ENCODE measurements at places on chromosomes 11 and 22.
A peak's percentile ranks its signal among the peaks of the same experiment; 100 is the strongest.

- no peak for DNase-seq
These were observed 88.4 kb upstream of the RTL6 start for GRCh38 chr22:44586351-44586990.

DNA sequence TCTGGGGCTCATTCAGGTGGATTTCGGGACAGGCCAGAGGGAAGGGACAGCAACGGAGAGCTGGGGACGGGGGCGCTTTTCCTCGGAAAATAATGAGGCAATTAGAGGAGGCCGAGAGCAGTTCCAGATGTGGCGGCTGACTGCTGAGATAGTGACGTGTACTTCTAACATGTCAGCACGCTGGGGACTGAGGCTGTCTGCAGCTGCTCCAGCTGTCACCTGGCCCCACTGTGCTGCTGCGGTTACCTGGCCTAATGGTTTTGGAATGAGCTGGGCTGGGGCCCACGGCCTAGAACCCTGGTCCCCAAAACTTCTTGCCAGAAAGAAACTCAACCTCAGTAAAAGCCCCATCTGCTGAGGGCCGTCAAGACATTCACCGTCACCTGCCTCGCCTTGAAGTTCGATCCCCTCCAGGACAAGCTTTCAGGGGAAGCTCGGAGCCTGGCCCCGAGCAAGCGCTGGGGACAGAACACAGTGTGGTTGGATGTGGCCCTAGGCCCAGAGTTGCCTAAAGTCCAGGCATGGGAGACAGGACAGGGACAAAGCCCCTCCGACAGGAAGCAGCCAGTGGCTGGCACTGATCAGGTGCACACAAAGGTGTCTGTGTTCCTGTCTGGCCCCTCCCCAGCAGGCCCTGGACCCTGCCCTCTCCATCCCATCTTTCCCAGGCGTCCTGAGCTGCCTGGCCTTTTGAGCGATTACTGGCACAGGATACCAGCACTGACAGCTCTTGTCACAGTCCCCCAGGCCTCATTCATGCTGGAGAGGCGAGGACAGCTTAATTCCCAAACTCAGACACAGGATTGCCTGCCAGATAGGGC, 22.1 kb downstream of the RPUSD4 start:
- no peak for DNase-seq

DNA sequence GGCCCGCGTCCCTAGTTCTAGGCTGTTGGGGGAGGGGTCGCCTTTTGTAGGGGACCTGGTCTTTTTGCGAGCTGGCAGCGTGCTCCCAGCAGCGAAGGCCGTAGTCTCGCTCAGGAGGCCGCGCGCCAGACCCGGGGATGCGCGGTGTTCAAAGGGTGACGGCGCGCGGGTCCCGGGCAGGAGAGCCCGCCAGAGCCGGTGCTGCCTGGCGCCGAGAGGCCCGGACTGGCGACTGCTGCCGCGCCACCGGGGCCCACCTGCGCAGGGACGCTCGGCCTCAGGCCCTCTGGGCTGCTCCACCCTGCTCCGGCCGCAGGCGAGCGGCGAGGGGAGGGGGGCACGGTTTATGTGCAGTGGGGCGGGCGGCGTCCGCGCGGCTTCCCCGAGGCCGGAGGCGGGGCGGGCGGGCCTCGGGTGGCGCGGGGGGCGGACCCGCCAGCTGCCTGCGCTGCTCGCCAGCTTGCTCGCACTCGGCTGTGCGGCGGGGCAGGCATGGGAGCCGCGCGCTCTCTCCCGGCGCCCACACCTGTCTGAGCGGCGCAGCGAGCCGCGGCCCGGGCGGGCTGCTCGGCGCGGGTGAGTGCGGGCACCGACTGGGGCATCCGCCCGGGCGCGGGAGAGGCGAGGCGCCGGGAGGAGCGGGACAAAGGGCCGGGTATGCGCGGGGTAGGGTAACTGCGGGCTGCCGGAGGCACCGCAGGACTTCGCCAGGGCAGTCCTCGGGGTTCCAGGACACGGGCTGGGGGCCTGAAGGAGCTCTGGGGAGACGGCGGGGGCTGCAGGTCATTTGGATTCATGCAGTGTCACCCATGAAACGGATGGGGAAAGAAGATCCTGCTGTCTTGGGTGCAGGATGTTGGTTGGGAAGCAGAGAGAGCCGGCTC, at the start of gene PRSS23:
PRSS23 (plus strand) TSS at position 467 of the 884 bp plus-strand sequence. CDS start 7,102 bp downstream, outside the sequence.
- peak; percentile 87 for DNase-seq

GRCh38 chr11:82225930-82226329, 507.7 kb downstream of the FAM181B start:
- DNase-seq, result no peak

DNA sequence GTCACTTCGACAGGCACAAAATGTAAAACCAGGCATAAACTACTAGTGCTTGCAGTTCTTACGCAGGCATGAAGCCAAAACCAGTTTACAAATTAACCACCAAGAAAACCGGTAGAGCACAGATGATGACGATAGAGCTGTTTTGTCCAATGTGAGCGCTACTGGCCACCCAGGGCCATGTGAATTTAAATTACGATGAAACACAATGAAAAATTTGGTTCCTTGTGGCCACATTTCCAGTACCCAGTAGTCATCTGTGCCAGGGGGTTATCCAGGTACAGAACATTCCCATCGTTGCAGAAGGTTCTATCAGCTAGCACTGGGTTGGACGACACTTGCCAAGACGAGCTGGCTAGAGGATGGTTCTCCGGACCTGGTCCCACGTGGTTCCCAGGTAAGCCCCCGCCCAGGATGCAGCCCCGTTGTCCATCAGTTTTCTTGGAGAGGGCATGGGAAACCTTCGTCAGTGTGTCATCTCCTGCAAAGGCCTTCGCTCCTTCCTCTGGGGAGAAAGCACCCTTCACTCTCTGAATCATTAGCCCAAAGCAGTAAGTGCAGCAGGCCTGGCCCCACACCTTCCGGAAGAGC, 1.1 kb upstream of the CD81 start:
- DNase-seq, result no peak

DNA sequence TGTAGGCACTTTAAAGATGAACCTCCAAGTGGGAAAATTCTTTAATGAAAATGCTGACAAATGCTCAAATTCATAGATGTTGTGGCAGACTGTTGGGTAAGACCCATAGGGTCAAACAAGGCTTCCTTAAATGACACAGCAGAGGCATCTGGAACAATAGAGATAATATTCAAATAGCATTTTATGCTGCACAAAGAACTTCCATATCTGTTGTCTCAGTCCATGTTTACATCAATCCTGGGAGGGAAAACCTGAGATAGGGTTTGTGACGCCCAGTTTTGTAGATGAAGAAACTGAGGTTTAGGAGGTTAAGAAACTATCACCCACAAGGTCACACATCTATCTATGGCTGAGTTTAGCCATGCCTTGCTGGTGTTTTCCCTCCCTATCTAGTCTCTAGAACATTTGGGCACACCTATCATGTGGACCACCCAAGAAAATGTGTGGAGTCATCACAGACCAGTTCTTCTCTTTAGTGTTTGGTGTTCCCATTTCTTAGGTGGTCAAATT, 106.4 kb downstream of the EHF start:
- no peak for DNase-seq

DNA sequence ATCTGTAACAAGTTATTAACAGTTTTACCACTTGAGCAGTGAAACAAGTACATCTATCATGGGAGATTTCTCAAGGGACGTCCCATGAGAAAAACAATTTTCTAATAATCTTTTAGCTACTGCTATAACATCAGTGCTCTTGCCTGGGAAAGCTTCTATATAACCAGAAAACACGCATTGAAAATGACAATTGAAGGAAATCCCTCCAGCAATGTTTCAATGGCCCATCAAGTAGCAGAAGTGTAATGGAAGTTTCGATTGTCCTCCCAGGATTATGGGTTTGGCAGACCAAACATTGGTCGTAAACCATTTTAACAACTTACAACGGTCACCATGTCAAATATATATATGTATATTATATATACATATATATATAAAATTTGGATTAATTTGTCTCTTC, 8.0 kb upstream of the PRR33 start:
- DNase-seq, result no peak

- no peak for DNase-seq
These were observed 59.5 kb upstream of the PHF21A start for GRCh38 chr11:46180736-46181135.

DNA sequence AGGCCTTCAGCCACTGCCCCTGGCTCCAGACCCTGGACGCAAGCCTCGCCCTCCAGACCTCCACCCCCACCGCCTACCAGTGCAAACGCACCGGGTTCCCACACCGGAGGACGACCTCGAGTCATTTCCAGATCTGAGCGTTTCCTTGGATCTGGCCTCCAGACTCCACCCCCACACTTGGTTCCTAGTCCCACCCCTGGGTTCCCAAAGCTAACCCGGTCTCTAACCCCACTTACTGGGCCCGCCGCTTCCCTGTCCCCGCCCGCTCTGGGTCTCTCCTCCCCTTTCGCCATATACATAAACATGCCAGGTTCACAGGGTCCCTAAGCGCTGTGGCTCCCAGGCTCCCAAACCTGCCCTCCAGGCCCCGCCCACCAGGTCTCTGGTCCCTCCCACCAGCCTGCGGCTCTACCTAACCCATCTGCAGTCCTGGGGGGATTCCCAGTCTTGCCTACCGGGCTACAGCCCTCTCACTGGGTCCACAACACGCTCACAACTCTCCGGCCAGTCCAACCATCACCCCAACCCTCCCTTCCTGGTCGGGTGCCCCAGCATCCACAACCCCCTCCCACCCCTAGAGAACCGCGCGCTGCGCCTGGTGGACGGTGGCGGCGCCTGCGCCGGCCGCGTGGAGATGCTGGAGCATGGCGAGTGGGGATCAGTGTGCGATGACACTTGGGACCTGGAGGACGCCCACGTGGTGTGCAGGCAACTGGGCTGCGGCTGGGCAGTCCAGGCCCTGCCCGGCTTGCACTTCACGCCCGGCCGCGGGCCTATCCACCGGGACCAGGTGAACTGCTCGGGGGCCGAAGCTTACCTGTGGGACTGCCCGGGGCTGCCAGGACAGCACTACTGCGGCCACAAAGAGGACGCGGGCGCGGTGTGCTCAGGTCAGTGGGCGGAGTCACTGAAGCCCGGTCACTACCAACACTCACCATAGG, 36.7 kb downstream of the CD6 start:
- peak; percentile 73 for DNase-seq

DNA sequence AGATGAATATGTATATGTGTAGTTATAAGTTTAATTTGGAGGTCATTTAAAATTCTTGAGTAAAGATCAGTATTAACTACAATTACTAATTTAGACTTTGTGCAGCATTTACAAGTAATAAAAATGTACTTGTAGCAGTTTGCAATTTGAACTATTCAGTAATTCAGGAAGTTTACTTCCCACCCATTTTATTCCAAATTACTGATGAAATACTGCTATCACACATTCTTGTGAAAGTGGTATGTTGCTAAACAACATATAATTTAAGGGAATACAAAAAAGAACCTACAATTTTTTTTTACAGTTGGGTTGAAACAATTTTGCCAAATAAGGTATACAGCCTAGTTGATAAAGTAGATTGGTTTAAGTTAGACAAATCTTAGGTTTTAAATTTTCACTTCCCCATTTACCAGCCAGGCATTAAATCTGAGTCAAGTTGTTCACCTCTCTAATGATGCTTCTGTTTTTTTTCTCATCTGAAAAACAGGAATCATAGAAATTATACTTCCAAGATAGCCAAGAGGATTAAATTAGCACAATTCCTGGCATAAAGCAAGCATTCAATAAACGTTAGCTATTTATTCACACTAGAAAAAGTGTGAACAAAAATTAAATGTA, 45.3 kb downstream of the ZBTB44 start:
- no peak for DNase-seq

GRCh38 chr11:73270855-73271477, 1.2 kb upstream of the P2RY6 start:
- peak; percentile 0 for DNase-seq

GRCh38 chr11:86464509-86465221, 90.0 kb downstream of the CCDC81 start:
- DNase-seq, result no peak

- no peak for DNase-seq
These were observed 333.3 kb downstream of the FAT3 start for GRCh38 chr11:92557879-92558278.

DNA sequence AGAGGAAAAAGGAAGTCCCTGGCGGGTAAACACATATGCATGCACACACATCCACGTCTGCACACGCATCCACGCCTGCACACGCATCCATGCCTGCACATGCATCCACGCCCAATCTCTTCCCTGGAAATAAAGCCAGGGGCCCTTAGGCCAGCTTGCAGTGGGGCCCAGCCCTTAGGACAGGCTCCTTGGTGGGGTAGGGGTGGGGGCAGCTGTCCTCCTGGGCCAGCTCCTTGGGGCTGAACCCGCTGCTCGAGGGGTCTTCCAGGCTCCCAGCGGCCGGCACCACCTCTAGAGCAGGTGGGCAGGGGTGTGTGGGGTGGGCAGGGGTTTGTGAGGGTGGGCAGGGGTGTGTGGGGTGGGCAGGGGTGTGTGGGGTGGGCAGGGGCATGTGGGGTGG, 1.9 kb downstream of the C11orf21 start:
- DNase-seq, result no peak

DNA sequence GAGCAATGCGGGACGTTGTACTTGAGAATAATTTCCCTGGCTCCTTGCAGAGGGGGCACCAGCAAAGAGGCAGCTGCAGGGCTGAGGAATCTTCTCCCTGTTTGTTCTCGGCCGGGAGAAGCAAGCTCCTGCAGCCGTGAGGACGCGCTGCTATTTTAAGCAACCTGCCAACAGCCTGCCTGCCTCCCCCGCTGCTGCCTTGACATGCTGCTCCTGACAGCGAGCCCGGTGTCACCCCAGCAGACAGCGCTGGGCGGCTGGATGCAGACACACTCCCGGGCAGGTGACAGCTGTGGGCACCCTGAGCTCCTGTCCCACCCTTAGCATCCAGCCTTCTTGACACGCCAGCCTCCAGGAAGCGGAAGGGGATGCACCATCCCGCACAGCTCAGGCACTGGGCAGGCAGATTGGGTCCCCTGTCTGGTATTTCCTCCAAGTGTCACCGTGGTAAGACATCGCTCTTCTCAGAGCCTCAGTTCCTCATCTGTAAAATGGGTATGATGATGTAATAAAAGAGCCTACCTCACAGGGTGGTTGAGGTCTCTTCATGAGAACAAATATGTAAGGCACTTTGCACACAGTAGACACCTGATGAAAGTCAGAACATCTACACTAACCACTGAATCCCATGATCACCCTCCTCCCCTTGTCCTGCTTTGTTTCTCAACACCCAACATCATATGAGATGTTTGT, 530.6 kb downstream of the MN1 start:
- DNase-seq, result no peak

DNA sequence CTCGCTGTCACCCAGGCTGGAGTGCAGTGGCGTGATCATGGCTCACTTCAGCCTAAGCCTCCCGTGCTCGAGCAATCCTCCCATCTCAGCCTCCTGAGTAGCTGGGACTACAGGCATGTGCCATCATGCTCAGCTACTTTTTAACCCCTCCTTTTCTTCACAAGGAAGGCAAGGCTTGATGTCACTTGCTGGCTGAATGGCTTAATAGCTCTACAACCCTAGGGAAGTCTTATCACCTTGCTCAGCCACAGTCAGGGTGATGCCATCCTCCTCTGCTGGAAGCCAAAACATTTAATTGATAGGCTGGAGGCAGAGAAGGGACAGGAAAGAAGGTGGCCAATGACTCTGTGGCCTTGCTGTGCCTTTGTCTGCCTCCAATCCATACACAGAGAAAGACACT, 131.9 kb downstream of the MED15 start:
- DNase-seq, result no peak

Measured in nephron progenitor cell (in vitro differentiated cells).